ENCODE measurements at places on chromosomes 5 and 9. TPM values are rescaled to one million over a fixed set of nuclear protein-coding genes. Genes with fewer than 3 reads are reported as not detected.

DNA sequence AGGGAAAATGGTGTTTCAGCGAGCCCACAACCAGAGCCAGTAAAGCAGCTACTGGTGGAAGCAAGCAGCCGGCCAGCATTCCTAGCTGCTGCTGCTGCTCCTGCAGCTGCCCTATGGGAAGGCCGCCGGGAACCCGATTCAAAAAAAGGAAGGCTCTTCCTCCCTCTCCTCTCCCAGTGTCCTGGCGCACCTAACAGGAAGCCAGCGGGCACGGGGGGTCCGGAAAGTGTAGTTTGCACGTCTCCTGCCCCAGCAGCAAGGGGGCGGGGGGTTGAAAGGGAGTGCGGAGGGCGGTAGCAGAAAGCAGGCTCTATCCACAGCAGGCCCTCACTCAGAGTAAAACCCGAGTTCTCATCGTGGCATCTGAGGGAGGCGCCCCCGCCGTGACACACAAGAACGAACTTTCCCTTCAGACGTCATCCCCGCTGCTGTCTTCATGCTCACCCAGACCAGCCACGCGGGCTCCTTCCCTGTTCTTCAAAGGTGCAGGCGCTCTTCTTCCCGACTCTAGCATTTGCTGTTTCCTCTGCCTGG lies 16.5 kb downstream of the GRXCR2 start:
- H3K4me1 ChIP-seq: peaks cover 3% of the 10 kb centered on the region
- DNase-seq: peak; percentile 29
- no peak overlapping the region for H3K4me3 ChIP-seq
- H3K36me3 ChIP-seq: no peaks in the 10 kb centered on the region

DNA sequence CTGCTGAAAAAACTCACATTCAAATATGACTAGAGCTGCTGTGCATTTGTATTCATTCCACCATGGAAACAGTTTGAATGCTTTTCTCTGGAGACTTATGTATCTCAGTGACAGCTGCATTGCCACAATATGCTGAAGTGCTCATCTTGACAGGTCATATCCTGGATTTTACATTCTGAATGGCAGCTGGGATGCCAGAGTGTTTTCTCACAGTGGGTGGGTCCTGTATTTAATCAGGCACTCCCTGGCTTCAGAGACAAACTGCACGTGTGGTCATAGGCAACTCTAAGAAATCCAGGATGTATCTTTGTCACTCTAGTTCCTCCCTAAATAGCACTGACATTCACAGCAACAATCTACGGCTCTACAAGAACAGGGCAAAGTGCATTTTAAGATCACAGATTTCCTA lies 75.6 kb downstream of the ST8SIA4 start:
- DNase-seq: peak; percentile 12
- peaks cover 2% of the 10 kb centered on the region for H3K36me3 ChIP-seq
- H3K4me1 ChIP-seq: peaks cover 33% of the 10 kb centered on the region
- no peaks in the 10 kb centered on the region for H3K27me3 ChIP-seq
- H3K4me3 ChIP-seq: no peak overlapping the region

DNA sequence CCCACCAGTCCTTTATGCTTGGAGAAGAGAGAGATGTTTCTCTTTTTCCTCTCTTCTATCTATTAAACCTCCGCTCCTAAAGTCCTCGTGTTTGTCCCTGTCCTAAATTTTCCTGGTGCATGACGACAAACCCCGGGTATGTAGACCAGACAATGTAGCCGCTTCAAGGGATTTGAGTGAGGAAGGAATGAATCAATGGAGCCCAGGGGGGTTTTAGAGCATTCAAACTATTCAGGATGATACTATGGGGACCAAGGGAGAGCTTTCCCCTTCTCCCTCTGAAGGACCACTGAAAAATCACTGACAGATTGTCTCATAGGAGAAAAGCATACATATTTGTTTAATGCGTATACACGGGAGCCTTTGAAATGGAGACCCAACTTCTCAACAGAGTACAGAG lies 18.4 kb downstream of the CEL start:
- H3K27ac ChIP-seq: no peak overlapping the region
- no peaks in the 10 kb centered on the region for H3K27me3 ChIP-seq
- H3K4me1 ChIP-seq: no peaks in the 10 kb centered on the region
- no peaks in the 10 kb centered on the region for H3K36me3 ChIP-seq
- H3K4me3 ChIP-seq: no peak overlapping the region

DNA sequence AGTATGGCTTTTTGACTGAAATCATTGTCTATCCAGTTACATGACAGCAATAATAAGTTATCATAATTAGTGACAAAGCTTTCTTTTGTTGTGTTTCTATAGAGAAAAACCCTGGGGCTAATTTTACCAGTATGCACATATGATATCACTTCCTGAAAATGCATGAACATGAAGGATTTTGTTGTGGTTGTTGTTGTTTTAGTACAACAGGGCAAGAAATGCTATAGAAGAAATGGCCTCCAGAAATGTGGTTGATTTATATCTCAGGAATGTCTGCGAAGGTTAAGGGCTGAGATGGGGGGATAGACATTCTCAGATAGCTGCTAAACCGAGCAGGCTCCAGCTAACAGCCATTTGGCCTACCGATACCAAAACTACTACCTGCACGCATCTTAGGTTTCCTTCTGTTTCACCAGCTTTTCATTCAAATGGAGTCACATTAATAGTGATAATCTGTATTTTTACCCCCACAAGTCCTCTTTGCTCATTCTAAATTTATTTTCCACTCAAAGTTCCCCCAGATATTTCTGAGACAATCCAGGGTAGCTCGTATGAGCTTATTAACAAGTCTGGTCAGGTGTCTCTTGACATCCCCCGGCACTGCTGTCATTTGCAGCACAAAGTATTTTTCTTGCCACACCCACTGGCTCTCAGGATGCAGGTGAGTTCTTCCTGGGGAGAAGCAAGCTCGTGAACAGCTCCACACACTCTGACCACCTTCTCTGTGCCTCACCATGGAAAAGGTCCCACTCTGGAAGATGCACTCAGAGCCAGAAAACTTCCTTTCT lies 232.4 kb upstream of the GAS1 start:
- H3K27me3 ChIP-seq: peaks cover 16% of the 10 kb centered on the region
- no peaks in the 10 kb centered on the region for H3K36me3 ChIP-seq
- H3K4me3 ChIP-seq: no peak overlapping the region
- no peaks in the 10 kb centered on the region for H3K4me1 ChIP-seq

DNA sequence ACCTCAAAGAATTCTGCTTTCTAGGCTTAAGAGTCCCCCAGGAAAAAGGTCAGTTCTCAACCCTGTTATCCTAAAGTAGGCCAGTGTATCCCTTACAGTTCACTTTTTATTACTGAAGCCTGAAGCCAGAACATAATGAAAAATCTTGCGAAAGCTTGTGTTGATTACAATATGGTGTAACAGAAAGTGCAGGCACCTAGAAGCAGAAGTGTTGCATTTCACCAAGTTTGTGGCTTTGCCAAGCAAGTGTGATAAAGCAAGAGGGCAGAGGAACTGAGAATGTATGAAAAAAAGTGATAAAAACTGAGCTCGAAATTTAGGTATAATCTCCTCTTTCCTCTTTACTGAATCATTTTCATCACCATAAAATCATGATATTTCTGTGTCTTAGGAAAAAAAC lies 26.2 kb downstream of the AGTPBP1 start:
- peaks cover 20% of the 10 kb centered on the region for H3K4me1 ChIP-seq
- no peaks in the 10 kb centered on the region for H3K27me3 ChIP-seq
- H3K4me3 ChIP-seq: no peak overlapping the region
- peaks cover 3% of the 10 kb centered on the region for H3K36me3 ChIP-seq
- DNase-seq: no peak

NTRK2 gene
- total RNA-seq: 0.05 TPM

PRRX2 gene
- 0.83 TPM for total RNA-seq

SPATA6L gene
- total RNA-seq: 1.4 TPM

All from activated naive CD4-positive, alpha-beta T cell treated with anti-CD3 and anti-CD28 coated beads for 36 hours (primary cell).